ENCODE measurements at places on chromosomes 2 and 18. TPM values are rescaled to one million over a fixed set of nuclear protein-coding genes. Genes with fewer than 3 reads are reported as not detected.

- no peaks in the 10 kb centered on the region for H3K36me3 ChIP-seq
- H3K4me3 ChIP-seq = no peak overlapping the region
Observed at GRCh38 chr2:12918138-12918834, 201.6 kb downstream of the TRIB2 start.

CACNB4 gene
- 0.18 TPM for total RNA-seq

DNA sequence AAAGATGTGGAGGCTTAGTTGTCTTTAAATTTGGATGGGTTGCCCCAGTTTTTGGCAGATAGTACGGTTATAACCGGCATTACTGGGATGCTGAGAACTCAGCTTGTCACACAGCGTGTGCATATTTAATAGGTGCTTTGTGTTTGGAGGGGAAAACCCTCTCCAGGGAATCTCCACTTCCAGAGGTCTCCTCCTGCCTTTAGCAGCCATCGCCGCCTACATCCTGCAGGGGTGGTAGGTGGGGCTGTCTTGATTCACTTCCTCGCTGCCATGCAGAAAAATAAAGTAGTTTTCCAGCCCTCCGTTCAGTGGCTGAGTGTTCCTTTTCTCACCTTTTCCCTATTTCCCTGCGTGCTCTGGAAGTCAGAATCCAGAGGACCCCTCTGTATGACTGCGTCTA, 76.4 kb downstream of the ITGB1BP1 start:
- no peak overlapping the region for H3K4me3 ChIP-seq
- H3K27ac ChIP-seq = no peak overlapping the region
- no peaks in the 10 kb centered on the region for H3K4me1 ChIP-seq
- no peak for DNase-seq
- H3K27me3 ChIP-seq = peaks cover 4% of the 10 kb centered on the region

DNA sequence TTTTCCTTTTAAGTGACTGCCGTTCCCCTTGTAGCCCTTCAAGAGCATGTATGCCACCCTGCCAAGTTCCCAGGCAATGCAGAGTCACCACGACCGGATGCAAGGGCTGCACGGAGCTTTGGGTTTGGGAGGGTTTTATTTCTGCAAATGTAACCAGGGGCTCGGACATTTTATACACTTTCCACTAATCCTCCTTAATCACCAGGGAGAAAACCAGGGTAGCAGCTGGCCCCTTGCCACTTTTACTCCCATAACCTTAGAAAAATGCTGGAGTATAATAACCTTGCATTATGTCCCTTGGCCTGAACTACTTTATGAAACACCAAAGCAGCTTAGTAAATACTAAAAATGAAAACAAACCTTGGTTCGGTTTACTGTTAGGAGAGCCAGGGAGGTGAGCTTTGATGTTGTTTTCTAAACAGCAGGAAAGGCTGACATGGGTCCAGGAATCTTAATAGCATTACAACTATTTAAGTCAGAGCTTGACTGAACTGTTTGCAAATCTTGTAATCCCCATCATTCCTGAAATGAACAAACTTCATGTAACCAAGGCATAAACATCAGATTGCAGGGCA, 152.8 kb upstream of the RIOK3 start:
- DNase-seq = no peak
- H3K27ac ChIP-seq = no peak overlapping the region
- no peak overlapping the region for H3K4me3 ChIP-seq
- H3K27me3 ChIP-seq = no peaks in the 10 kb centered on the region
- H3K36me3 ChIP-seq = no peaks in the 10 kb centered on the region

DNA sequence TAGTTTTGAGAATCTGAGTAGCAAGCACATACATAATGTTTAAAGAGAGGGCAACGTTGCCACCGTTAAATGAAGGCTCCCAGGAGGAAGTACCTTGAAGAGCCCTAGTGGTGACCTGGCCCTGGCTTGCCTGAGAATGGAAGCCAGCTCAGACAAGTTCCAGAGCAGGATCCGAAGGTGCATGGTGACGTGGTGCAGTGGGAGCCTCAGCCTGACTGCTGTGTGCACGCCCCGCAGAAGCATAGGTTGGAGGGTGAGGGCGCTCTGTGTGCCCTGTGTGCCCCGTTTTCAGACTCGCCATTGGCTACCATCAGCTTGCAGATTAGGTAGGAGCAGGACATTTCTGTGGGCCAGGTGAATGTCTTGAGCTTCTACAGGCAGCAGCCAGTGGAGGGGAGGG, 68.2 kb downstream of the ZNF407 start:
- no peak for DNase-seq
- no peak overlapping the region for H3K27ac ChIP-seq
- no peaks in the 10 kb centered on the region for H3K36me3 ChIP-seq
- H3K27me3 ChIP-seq = no peaks in the 10 kb centered on the region

CSRNP3 gene
- not detected for total RNA-seq

- peaks cover 5% of the 10 kb centered on the region for H3K36me3 ChIP-seq
- no peaks in the 10 kb centered on the region for H3K4me1 ChIP-seq
- H3K27ac ChIP-seq = no peak overlapping the region
- DNase-seq = no peak
- no peaks in the 10 kb centered on the region for H3K27me3 ChIP-seq
Observed at GRCh38 chr2:241912021-241912555, 42.6 kb downstream of the RTP5 start.

GRCh38 chr2:197606180-197606579, 69.2 kb downstream of the RFTN2 start:
- H3K27me3 ChIP-seq = no peaks in the 10 kb centered on the region
- H3K36me3 ChIP-seq = no peaks in the 10 kb centered on the region
- no peaks in the 10 kb centered on the region for H3K4me1 ChIP-seq
- no peak for DNase-seq
- H3K4me3 ChIP-seq = no peak overlapping the region

DNA sequence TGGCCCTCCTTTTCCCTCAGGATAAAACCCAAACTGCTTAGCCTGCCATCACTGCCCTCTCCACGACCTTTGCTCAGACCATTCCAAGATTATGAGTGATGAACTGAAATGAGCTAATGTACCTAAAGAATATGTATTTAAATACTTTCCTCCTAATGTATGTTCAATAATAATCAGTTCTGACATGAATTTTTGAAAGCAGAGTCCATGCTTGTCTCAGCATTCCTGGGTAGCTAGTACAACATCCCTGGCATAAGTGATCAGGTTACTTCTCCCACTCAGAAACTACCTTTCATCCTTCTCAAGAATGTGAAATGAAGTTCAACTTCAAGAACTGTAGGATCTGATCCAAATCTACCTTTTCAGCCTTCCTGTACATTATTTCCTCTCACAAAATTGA, 103.6 kb downstream of the UNC80 start:
- no peaks in the 10 kb centered on the region for H3K36me3 ChIP-seq
- H3K27ac ChIP-seq = no peak overlapping the region
- no peak overlapping the region for H3K4me3 ChIP-seq

- H3K4me1 ChIP-seq = no peaks in the 10 kb centered on the region
- H3K4me3 ChIP-seq = no peak overlapping the region
- no peak overlapping the region for H3K27ac ChIP-seq
- no peaks in the 10 kb centered on the region for H3K36me3 ChIP-seq
Observed at GRCh38 chr2:226483745-226484619, 315.6 kb downstream of the IRS1 start.

DNA sequence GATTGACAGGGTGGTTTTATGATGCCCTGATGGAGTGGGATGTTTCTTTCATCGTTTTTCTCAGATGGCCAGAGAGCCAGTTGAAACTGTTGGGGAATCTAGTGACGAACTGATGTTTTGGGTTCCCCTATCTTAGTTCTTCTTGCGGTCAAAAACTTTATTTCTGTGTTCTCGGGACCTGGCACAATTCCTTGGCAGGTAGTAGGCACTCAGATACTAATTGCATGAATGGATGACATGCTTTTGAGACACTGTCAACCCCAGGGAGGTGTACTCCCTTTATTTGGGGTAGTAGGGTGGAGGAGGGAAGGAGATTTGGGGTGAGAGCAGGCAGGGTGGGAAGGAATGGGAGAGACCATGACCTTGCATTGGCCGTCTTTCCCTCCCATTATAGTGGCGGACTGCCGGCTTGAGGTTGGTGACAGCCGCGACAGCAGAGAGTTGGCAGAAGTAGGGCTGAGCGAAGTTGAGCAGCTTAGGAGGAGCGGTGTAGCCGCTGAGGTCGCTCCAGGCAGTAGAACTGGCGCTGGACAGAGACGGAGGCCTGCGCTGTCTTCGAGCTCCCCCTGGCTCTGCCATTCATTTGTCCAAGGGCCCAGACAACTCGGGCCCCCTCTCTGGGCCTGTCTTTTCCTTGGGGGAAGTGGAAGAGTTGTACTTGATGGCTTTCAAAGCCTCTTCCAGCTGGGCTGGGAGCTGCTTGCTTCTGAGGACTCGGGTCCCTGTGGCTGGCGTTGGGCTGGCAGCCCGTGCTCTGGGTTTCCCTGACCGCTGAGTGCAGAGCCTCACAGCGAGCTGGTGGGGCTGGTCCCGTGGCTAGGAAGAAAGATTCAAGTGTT, 2.6 kb downstream of the TET3 start:
- peaks cover 64% of the 10 kb centered on the region for H3K4me1 ChIP-seq
- H3K27ac ChIP-seq = peak overlapping the region; percentile 13
- H3K4me3 ChIP-seq = peak overlapping the region; percentile 58
- peak; percentile 27 for DNase-seq
- H3K27me3 ChIP-seq = no peaks in the 10 kb centered on the region

GRCh38 chr2:226431288-226431948, 368.2 kb downstream of the IRS1 start:
- H3K36me3 ChIP-seq = no peaks in the 10 kb centered on the region
- H3K27ac ChIP-seq = no peak overlapping the region
- H3K4me3 ChIP-seq = no peak overlapping the region
- no peaks in the 10 kb centered on the region for H3K4me1 ChIP-seq
- no peak for DNase-seq
- no peaks in the 10 kb centered on the region for H3K27me3 ChIP-seq

GRCh38 chr2:104690255-104690984, 163.5 kb upstream of the POU3F3 start:
- no peaks in the 10 kb centered on the region for H3K36me3 ChIP-seq
- no peak overlapping the region for H3K4me3 ChIP-seq
- no peaks in the 10 kb centered on the region for H3K4me1 ChIP-seq

DNA sequence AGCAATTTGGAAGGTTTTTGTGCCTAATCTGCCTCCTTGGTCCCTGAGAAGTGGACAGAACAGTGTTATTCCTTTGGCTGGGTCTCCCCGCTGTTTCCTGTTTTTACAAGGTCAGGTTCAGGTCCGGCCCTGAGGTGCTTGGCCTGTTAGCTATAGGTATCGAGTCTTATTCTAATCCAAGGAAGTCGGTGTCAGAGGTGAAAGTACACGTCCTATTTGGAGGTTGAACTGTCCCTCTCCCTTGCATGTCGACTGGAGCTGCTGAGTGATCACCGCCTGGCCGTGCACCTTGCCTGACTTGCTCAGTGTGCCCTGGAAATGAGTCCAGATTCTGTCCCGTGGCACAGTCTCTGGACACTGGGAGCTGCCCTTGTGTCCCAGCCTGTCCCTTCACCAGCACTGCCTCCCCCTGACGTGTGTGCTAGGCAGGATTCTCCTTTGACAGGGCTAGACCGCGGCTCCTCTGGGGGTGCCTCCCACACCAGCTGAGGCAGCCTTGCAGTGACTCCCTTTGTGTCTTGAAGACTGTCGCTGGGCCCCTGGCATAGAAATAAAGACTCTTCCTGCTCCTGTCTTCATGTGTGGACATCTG, 65.7 kb upstream of the RBM44 start:
- H3K4me1 ChIP-seq = peaks cover 28% of the 10 kb centered on the region
- H3K36me3 ChIP-seq = peaks cover 18% of the 10 kb centered on the region
- no peak overlapping the region for H3K4me3 ChIP-seq

- DNase-seq = no peak
- H3K27me3 ChIP-seq = no peaks in the 10 kb centered on the region
- no peaks in the 10 kb centered on the region for H3K36me3 ChIP-seq
- H3K4me1 ChIP-seq = no peaks in the 10 kb centered on the region
- H3K4me3 ChIP-seq = no peak overlapping the region
Observed at GRCh38 chr18:53785811-53786210, 438.7 kb downstream of the MBD2 start.

GPR35 gene
- total RNA-seq = 9.0 TPM

G6PC2 gene
- total RNA-seq = not detected

GRCh38 chr18:9096007-9096371, 6.5 kb upstream of the NDUFV2 start:
- no peak overlapping the region for H3K4me3 ChIP-seq
- DNase-seq = no peak
- H3K36me3 ChIP-seq = no peaks in the 10 kb centered on the region
- H3K27me3 ChIP-seq = no peaks in the 10 kb centered on the region
- no peak overlapping the region for H3K27ac ChIP-seq

DNA sequence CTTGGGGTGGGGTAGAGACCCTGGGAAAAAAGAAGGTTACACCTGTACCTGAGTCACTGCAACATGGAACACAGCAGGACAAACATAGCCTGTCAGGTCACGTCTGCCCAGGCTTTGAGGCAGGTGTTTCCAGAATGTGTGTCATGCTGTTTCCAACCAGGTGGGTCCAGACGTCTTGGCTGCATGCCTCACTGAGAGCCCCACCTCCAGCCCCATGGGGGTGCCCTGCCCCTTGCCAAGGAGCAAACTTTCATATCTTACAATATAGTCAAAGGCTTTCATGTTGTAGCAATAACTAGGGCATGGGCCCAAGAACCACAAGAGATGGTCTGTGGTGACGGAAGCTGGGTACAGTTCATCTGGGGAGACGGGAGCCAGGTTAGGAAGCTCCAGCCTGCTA, 499.7 kb downstream of the BCL11A start:
- no peaks in the 10 kb centered on the region for H3K27me3 ChIP-seq
- H3K4me1 ChIP-seq = no peaks in the 10 kb centered on the region
- no peak overlapping the region for H3K4me3 ChIP-seq

- H3K27me3 ChIP-seq = no peaks in the 10 kb centered on the region
- H3K4me3 ChIP-seq = no peak overlapping the region
Observed at GRCh38 chr2:220833446-220833845, 738.7 kb downstream of the EPHA4 start.

DNA sequence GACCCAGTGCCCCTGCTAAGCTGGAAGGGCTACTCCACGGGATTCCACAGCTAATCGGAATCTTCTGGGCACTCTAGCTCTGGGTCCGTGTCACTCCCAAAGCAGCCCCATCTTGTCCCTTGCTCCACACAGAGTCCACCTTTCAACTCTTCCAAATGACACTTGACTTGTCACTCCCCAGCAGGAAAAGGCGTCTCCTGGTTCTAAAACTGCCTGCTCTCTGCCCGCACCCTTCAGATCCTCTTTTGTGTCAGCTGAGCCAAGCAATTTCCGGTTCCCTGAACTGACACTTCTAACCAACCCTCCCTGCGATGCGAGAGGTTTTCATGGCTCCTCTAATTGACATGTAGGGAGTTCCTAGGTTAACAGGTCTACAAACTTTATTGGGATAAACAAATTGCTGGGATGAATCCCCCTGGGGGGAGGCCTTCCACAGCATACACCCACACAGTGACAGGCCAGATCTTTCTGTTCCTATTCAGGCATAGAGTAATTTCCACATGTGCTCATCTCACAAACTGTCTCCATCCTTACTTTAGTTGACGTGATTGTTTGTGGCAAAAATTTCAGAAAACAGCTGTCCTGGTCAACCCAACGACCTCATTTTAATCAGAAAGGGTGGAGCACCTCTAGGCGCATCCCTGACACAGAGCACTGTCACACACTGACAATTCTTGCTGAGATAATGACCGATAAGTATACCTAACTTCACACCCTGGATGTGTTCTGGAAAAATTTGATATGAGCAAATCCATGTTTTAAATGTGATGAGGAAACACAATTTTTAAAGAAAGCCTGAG, 104.9 kb downstream of the RBMS1 start:
- H3K27me3 ChIP-seq = no peaks in the 10 kb centered on the region
- peaks cover 85% of the 10 kb centered on the region for H3K4me1 ChIP-seq
- DNase-seq = peak; percentile 6
- no peaks in the 10 kb centered on the region for H3K36me3 ChIP-seq
